Activated B cell treated with CpG ODN at 0.5 μM for 24 hours (primary cell): ENCODE measurements at places on chromosomes 5 and 9. TPM values are rescaled to one million over a fixed set of nuclear protein-coding genes. Genes with fewer than 3 reads are reported as not detected.

The SFXN1 gene
- total RNA-seq = 40.2 and 46.9 TPM in 2 replicates

DNA sequence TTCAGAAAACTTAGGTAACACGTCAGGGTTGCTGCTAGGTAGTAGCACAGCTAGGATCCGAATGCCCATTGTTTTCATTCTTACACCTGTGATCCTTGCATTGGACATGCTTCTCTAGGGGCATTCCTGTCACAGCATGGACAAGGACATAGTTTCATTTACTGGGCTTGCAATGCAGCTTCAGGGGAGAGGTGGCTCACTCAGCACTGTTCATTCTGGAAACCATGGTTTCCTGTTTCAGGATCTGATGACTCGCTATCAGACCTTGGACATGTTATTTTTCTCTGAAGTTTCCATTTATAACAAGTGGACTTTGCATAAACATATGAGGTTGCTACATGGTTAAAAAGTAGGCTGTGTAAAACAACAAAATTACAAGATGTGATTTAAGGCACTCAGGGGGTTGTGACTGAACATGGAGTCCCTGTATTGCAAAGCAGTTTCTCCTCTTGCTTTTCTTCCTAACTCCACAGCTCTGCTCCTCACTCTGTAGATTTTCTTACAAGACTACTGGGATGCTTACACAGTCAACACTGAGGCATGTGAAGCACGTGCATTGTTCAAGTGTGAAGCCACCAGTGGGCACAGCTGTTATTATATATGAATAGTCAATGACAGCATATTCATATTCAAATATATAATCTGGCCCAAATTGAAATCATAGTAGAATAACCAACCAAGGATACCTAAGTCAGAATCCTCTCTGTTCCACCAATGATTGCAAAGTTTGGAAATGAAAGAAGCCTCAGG is 66.1 kb upstream of the STK32A start:
- no peak for DNase-seq

GRCh38 chr5:34552686-34553085 is 103.4 kb upstream of the RAI14 start:
- DNase-seq = no peak

DNA sequence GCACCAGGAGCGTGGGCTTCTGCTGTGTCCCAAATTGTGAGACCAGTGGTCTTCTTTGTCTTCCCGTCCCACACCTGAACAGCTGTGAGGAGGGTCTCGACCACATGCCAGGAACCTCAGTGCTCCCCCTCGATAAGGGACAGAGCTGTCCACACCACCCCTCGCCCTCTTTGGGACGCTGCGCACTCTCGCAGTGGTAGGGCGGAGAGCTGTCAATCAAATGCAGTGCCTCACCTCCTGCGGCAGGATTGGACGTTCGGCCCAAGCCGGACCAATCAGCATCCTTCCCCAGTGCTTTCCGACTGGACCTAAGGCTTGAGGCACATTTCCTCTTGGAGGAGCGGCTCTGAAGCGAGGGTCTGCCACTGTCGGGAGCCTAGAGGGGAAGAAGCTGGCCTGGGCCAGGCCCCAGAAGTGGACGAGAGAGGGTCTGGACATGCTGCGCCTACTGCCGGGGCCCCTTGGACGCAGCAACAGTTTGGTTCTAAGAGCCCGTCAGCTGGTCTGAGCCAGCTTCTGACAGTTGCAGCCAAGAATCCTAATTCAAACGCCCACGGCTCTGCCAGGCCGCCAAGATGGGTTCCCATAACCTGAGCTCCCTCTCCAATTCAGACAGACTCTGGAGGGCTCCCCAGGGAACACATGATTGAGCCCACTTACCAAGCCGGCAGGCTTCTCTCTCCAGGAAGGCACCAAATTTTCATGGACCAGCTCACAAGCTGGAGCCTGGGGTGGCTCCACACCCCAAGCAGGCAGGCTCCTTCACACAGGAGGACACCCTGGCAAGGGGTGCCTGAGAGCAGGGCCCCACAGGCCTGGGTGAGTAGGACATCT is 28.1 kb upstream of the ADAMTS2 start:
- DNase-seq = no peak

DNA sequence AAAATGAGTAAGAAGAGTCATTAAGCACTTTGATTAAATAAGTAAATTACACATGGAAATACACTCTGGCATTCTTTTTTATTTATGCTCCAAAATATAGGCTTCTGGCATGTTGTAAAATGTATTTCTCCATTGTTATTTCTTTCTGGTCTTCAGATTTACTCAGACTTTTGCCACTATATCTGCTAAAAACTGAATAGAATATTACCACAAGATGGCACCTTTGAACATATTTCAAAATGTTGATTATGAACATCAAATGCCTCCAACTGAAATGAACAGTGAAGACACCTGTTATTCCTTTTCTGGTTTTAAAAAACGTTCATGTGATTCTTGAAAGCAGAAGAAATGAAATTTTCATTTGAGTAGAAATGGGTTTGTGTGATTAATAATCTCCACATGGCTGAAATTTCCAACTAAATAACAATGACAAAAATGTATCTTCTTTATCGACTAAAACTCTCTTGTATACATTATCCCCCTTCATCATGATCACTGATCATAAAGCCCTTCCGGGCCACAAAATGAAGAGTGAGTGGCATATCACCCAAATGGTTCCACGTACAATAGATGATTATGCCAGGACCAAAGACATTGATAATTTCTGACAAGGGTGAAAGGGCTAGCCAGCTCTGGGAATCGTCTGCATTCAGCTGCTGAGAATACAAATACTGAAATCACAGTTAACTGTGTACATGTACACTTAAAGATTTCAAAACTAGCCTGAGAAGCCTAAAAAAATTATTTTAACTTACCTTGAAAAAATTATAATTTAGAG is 23.8 kb downstream of the TYRP1 start:
- no peak for DNase-seq

DNA sequence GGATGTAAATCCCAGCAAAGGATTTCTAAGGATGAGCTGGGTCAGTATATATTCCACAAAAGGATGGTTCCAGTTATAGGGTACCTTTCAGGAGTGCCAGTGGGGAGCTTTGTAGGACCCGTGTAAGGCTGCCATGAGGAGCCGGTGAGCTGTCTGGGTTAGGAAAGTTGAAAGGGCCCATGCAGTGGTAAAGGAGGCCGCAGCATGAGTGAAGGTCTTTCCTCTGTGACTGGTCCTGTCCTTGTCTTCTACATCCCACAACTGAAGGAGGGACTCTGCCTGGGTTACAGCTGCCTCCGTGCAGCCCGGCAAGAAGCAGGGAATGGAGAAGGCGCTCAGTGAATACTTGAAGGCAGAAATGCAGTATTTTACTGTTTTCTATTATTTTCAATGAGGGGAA is 58.9 kb downstream of the HSPA4 start:
- no peak for DNase-seq
